IMR-90 (cell line): ENCODE measurements at places on chromosomes 2 and 18. TPM values are rescaled to one million over a fixed set of nuclear protein-coding genes. Genes with fewer than 3 reads are reported as not detected.

GRCh38 chr2:40625849-40626248 is 174.0 kb upstream of the SLC8A1 start:
- H3K36me3 ChIP-seq, result no peaks in the 10 kb centered on the region
- no peaks in the 10 kb centered on the region for H3K27me3 ChIP-seq
- no peak overlapping the region for H3K27ac ChIP-seq

DNA sequence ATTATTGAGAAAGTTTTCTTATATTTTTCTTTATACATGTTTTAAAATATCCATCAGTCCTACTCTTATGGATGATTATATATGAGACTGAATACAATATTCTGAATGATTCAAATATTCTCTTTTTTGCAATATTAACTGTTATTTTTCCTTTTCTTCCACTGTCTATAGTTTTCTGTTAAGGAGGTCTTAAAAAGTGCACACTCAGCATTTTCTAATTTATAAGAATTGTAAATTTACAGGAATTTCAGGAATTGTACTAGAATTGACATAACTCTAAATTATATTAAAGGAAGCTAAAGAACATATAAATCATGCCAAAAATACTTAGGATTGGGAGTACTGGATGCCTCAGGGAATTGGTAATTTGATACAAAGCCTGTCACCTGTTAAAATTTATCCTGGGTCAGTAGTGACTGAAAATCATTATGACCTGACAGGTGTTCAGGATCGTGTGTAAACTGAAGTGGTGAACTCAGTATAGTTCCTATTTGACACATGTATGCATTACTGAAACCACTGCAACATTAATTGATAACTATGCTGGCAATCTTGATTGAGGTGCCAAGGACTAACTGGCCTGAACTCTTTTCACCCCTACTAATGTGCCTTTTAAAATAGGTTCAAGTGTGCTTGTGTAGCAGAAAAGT is 30.4 kb downstream of the MSTN start:
- no peaks in the 10 kb centered on the region for H3K36me3 ChIP-seq
- H3K4me3 ChIP-seq, result no peak overlapping the region
- DNase-seq, result no peak
- H3K27ac ChIP-seq, result no peak overlapping the region

- H3K36me3 ChIP-seq, result peaks cover 7% of the 10 kb centered on the region
- no peak overlapping the region for H3K27ac ChIP-seq
- no peaks in the 10 kb centered on the region for H3K4me1 ChIP-seq
Observed at GRCh38 chr2:151786483-151786882, 41.7 kb downstream of the ARL5A start.

DNA sequence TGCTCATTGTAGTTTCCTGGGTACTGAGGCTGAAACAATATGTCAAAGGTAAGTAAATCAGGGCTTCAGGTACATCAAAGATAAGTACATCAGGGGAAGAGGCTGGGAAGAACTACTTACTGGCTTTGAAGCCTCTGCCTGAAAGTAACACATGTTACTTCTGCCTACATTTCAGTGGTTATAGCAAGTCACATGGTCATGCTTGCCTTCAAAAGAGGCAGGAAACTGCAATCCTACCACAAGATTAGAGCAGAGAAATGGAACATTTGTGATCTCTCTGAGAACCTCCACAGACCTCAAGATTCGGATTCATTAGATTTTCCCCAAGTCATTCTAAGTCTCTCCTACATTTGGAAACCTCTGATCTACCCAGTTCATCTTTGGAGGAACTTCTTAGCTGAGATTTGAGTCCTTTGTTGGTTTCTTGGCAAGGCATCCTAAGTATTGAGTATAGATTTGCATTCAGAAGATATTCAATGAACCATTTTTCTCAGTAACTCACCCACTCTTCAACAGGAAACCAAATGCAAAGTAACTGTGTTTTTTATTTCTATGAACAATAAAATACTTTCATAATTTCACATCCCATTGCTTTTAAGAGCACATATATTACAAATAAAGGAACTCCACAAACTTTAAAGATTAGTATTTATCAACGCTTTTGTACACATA is 48.5 kb upstream of the CCDC195 start:
- no peaks in the 10 kb centered on the region for H3K4me1 ChIP-seq
- H3K27ac ChIP-seq, result no peak overlapping the region
- no peak for DNase-seq
- H3K27me3 ChIP-seq, result no peaks in the 10 kb centered on the region
- H3K4me3 ChIP-seq, result no peak overlapping the region

DNA sequence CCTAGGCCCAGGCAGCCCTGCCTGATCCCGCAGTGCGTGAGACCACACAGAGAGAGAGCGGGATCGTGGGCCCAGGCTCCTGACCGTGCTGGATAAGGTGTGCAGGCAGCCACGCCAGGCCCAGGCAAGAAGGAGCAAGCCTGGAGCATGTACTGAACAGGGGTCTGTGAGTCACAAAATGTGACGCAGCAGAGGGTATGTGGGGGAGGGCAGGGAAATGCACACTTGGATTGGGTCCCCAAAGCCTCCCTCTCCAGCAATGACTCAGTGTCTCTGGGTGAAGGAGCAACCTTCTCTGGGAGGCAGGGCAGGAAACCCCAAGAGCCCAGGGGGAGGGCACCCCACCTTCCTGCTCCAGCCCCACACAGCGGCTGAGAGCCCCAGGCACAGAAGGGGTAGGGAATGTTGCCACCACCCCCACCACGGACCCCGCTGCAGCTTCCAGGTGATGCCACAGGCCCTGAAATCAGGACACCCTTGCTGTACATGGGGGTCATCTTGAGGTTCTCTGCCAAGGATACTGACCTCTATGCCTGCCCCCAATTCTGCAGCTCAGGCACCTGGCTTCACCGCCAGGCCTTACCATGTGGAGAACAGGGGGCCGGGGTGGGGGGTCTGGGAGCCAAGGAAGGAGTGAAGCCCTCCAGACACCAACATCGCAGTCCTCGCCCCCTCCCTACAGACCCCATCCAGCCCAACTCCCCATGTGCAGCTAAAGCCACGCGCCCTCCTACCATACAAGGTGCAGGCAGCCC is 1.3 kb upstream of the GPC1 start:
- peaks cover 30% of the 10 kb centered on the region for H3K4me1 ChIP-seq
- peak overlapping the region; percentile 52 for H3K4me3 ChIP-seq
- peak overlapping the region; percentile 93 for H3K27ac ChIP-seq
- peak; percentile 98 for DNase-seq

DNA sequence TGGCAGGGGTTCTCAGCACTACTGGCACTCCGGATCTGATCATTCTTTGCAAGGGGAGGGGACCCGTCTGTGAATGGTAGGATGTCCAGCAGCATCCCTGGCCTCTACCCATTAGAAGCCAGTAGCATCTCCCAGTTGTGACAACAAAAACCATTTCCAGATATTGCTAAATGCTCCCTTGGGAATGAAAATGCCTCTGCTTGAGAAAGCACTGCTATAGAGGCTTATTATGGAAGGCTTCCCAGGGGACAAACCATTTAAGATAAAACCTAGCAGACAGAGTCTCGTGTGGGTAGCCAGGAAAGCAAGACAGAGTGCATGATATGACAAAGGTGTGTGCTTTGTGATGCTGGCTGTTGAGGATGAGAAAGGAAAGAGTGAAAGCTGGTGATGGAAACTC is 273.7 kb downstream of the TMX3 start:
- H3K36me3 ChIP-seq, result no peaks in the 10 kb centered on the region
- H3K27ac ChIP-seq, result no peak overlapping the region
- no peak for DNase-seq
- no peaks in the 10 kb centered on the region for H3K27me3 ChIP-seq
- peaks cover 6% of the 10 kb centered on the region; the same call in 1 of the 2 replicates for H3K4me1 ChIP-seq
- no peak overlapping the region for H3K4me3 ChIP-seq

DNA sequence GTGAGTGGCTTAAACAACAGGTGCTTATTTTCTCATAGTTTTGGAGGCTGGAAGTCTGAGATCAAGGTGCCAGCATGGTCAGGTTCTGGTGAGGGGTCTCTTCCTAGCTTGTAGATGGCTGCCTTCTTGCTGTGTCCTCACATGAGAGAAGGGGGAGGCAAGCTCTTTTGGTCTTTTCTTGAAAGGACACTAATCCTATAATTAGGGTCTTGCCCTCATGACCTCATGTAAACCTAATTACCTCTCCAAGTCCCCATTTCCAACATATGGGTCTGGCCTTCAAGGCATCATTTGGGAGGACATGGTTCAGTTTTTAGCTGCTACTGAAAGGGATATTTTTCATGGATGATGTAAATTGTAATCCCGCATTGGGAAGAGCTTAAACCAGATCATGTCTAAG is 18.0 kb downstream of the RBM44 start:
- no peaks in the 10 kb centered on the region for H3K36me3 ChIP-seq
- no peaks in the 10 kb centered on the region for H3K4me1 ChIP-seq
- H3K27ac ChIP-seq, result no peak overlapping the region
- DNase-seq, result no peak

- DNase-seq, result no peak
- peaks cover 10% of the 10 kb centered on the region for H3K4me1 ChIP-seq
- no peaks in the 10 kb centered on the region for H3K36me3 ChIP-seq
- H3K27ac ChIP-seq, result no peak overlapping the region
Observed at GRCh38 chr2:10449838-10450691, 1.9 kb upstream of the ODC1 start.

DNA sequence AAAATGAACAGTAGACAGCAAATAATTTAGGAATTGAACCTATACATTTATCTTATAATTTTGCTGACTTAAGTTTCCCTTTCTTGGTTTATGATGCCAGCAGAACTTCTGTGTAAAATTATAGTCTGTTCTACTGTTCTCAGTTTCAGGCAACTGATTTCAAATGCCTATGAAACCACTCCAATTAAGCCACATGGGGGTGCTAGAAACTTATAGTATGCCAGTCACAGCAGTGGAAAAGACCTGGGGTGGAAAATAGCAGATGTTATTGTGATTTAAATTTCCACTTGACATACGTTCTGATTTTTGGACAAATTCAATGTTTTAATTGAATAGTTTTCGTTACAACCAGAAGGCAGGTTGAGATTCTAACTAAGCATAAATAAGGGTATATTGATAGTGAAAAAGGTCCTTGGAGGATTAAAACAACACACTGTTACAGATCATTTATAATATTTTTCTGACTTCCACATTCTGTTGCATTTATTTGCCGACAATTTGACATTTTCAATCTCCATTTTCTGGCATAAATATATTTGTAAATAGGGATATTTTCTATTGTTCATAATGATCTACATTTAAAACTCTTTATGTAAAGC is 61.4 kb downstream of the CPS1 start:
- peak; percentile 49 for DNase-seq
- no peak overlapping the region for H3K27ac ChIP-seq
- H3K4me1 ChIP-seq, result no peaks in the 10 kb centered on the region
- no peaks in the 10 kb centered on the region for H3K27me3 ChIP-seq

GRCh38 chr2:64327510-64328414 is 126.2 kb upstream of the LGALSL start:
- no peak overlapping the region for H3K27ac ChIP-seq
- no peak overlapping the region for H3K4me3 ChIP-seq
- H3K4me1 ChIP-seq, result peaks cover 6% of the 10 kb centered on the region; the same call in 1 of the 2 replicates
- DNase-seq, result no peak

TLX2 gene
- not detected in 2 replicates for polyA plus RNA-seq

HEATR5B gene
- 7.6 and 8.3 TPM in 2 replicates for polyA plus RNA-seq
